ENCODE measurements at places on chromosomes 2 and 18. TPM values are rescaled to one million over a fixed set of nuclear protein-coding genes. Genes with fewer than 3 reads are reported as not detected.

The PAX8 gene
- 0.11 TPM for total RNA-seq

The CAPN14 gene
- total RNA-seq = 0.09 TPM

The C2orf80 gene
- total RNA-seq = not detected

The ERCC3 gene
- 31.3 TPM for total RNA-seq

The SERPINB5 gene
- not detected for total RNA-seq

The CKAP2L gene
- 0.76 TPM for total RNA-seq

The LYPD6B gene
- 0.11 TPM for total RNA-seq

The SLC9A4 gene
- not detected for total RNA-seq

The CD226 gene
- total RNA-seq = 1.5 TPM

The TEKT4 gene
- total RNA-seq = not detected

The LRRTM1 gene
- total RNA-seq = not detected

The KIF5C gene
- 0.09 TPM for total RNA-seq

Measured in dermis lymphatic vessel endothelial cell (primary cell).